ENCODE measurements at places on chromosomes 16 and 17.
A peak's percentile ranks its signal among the peaks of the same experiment; 100 is the strongest.

- DNase-seq: peak; percentile 14
These were observed 41.8 kb downstream of the TNRC6A start for GRCh38 chr16:24771132-24771778.

GRCh38 chr17:17919169-17920107 lies 52.8 kb downstream of the TOM1L2 start:
- peak; percentile 78 for DNase-seq

GRCh38 chr16:55898592-55898991 lies 23.4 kb upstream of the CES5A start:
- DNase-seq: no peak

DNA sequence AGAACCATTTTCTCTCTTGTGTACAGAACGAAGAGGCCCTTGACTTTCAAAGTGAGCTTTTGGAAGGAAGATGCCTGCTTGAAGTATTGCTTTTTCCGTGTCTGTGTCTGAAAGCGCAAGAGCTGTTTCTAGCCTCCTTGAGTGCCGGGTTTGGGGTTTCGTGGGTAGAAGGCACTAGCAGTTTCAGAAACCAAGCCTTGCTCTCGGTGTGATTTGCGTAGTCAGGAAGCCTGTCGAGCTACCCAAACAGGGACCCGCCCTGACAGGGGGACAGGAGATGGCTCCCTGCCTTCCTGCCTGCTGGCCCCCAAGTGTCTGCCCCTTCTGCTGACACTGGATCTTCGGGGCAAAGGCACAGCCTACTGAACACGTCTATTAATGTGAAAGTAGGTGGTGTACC lies 322.0 kb downstream of the MAF start:
- no peak for DNase-seq

GRCh38 chr16:19044769-19045168 lies 22.6 kb upstream of the COQ7 start:
- no peak for DNase-seq
